ENCODE measurements at places on chromosomes 3 and 15.

GRCh38 chr3:119380697-119381096, 82.7 kb downstream of the TMEM39A start:
- no peak for DNase-seq

DNA sequence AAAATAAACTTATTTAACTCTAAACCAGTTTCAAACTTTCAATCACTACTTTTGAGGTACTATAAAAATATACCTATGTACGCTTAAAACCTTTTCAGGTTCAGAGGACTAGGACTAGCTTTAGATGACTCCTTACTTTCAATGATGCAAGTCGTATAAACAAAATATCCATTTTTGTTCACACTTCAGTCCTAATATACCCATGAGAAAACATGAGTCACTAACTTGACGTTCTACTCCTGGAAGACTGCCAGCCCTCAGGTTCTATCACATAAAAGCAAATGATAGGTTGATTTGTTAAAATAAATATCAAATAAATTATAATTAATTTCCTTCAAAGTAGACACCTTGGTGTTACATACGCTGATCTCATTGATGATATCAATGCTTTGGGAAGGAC, 10.6 kb upstream of the P3H2 start:
- peak; percentile 3 for DNase-seq

DNA sequence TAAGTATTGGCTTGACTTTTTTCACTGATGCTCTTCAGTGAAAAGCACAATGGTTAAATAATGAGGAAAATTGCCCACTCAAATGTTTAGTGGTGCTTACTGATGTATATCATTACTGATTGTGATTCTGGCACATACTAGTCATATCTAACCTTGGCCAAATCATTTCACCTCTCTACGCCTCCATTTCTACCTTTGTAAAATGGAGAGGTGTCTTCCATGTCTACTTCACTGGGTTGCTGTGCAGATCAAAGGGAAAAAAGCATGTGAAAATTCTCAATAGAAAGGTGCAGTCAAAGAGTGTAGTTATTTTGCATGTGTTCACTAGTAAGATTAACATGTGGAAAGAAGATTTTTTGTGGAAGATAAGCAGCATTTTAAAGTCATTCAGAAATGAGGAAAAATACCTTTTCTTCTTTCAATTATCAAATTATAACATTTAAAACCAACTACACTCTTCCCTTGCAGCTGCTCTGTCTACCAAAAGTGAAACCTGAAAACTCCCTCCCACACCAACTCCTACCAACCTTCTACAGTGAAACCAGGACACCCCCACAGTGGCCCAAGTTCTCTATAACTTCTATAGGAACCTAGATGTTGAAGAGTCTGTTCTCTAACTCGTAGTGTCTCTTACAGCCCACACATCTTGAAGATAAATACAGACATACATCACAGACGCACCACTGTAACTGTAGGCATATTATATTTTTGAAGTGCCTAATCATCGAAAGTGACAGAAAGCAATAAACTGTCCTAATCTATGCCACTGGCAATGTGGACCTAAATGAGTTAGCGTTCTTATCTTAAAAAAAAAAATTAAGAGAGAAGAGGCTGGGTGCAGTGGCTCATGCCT, 1.4 kb downstream of the CD200R1 start:
- DNase-seq: no peak

- DNase-seq: no peak
These were observed 51.7 kb downstream of the TRANK1 start for GRCh38 chr3:36893137-36893557.

DNA sequence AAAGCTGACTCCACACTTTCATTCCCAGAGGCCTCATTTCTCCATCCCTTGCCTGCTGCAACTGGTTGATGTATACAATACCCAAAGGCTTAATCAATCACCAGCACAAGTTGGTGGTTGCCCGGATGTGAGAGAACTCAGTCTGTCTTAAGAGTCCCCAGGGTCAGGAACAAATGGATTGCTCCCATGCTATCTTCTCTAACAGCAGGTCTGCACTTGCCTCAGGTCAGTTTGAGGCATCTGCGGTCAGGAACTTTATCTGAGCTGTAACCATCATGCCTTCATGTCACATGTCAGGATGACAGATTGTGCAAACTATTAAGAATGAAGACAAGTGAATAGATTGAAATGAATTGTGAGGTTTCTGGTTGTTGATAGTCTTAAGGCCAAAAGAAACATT, 56.1 kb downstream of the BFSP2 start:
- DNase-seq: no peak

GRCh38 chr15:69517052-69517451, 64.4 kb downstream of the RPLP1 start:
- no peak for DNase-seq

DNA sequence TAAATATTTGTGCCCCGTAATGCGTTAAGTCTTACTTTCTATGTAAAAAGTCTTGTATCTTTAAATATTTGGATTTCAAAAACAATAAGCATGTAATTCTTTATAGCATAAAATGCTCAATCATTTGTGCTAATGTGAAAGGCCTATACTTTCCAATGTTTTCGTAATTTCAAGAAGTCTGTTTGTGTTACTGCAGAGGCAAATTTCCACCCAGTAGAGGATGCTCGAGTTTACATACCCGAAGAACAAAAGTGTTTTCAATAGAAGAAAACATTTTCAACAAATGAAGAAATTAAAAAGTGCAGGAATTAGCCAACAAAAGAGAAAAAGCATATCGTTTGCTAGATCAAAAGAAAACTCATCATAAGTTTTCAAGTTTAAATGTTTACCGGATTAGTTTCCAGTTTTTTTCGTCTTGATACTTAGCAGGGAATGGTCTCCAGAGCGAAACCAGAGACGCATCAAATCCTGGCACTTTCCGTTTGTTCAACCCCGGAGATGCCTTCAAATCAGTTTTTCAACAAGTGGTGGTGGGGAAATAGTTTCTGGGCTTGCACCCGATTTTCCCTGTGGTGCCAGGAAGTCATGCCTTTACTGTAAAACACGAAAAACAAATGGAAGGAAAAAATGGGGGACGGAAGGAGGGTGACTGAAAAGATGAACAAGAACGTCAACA, 1.0 kb downstream of the CGGBP1 start:
- DNase-seq: no peak

Measured in NCI-H1930 (cell line).